ENCODE measurements at places on chromosomes 4 and X.

- DNase-seq = no peak
These were observed 609 bp downstream of the REPS2 start for GRCh38 chrX:16946971-16947562.

DNA sequence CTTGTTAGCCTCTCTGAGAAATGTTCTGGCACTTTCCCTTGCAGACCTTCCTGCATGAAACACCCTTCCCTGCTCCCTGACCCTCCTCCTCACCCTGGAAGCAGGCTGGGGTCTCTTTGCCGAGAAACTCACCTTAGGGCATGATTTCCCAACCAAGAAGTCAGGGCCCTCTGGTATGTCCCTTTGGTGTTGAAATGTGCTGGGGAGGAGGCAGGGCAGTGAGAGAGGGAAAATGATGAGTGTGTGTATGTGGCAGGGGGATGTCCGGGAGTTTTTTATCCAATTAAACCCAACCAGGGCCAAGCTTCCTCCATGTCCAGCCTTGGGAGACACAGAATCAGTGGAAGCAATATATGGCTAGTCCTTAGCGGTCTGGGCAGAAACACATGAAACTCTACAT is 5.1 kb downstream of the ELF4 start:
- DNase-seq = no peak

DNA sequence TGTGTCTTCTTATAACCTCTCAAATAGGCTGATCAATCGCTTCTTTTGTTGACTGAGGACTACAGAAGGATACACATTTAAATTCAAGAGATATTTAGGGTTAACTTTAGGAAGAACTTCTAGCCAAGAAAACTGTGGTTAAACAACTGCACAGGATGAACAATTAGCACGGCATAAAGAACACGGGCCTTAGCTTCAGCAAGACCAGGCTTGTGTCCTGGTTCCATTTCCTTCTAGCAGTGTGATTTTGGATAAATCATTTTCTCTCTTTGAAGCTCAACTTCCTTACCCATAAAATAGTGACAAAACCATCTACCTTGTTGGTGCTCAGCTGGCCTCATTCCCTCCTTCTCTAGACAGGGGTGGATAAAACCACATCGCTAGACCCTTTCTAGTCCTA is 117.6 kb downstream of the TSPAN5 start:
- no peak for DNase-seq

DNA sequence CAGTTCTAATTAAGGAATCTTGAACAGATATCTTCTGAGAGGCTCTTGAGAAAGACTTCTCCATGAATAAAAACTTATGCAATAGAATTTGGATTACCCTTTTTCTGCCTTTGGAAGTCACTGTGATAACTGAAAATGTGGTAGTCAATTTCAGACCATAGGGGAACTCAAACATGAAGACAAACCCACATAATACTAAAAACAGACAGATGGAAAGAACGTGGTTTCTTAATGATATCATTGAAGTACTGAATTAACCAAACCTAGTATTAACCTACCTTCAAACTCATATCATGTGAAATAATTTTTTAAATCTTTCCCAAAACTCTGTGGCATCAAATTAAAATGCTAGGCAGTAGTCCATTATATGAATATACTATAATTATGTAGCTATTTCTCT is 153.5 kb downstream of the CAMK2D start:
- DNase-seq = no peak

DNA sequence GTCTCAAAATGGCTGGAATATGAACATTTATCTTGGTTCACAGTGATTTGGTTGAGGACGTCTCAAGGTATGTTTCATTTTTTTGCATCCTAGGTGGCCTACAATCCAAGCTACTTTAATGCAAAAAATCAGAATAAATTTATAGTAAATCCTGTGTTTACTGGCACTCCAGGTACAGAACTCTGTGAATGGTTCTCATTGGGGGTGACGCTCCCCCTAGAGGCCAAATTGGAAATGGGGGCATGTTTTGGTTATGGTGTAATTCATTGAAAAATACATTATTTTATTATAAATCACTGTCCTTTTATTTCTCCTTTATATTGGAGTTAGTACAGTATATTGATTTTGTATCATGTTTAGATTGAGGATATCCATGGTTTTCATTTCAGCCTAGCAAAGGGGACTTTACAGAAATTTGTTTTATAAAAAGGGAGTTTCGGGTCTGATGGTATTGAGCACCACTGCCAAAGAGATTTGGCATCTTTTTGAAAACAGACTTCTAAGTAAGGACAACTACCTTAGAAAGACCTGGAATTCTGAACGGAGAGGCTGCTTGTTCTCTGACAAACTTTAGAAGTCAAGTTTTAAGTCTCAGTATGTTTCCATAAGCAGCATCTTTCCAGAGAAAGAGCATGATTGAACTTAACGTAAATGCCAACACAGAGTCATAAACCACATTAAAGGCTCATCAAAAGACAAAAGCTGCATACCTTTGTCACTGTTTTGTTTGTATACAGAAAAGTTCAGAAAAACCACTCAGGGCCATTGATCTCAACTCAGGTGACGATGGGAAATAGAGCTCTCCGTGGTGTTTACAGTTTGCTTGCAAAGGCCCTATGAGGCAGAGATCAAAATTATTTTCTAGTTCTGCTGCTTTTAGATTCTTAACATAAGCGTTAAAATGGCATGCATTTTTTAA is 19.4 kb downstream of the MTM1 start:
- DNase-seq = peak; percentile 36

DNA sequence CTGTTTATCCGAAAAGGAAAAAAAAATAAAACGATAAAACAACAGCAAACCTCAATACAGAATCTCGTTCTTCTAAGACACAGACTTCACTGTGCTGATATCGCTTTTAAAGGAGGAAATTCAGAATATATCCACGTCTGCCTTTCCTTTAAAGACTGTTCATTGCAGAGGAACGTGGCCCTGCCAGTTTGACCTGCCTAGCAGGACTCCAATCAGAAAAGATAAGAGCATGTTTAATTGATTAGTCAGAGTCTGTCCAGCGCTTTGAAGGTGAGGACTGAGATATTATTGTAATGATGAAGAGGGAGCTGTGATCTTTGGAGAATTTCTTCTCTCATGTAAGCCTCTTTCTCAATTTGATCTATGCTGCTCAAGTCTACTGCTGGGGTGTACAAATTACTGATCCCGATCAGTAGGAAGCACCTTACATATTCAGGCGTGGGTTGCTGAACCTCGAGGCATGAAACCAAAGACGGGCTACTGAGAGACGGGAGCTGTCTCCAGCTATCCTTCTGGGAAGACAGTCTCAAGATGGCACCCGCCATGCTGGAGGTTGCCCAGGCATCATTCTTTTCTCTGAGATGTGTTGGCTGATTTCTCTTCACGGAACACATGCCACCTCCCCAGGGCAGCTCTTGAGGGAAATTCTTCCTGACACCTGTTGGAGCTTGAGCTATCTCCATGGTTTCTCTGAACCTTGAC is 146.1 kb downstream of the SHOX start:
- no peak for DNase-seq

- DNase-seq = no peak
These were observed 142.6 kb downstream of the EGF start for GRCh38 chr4:110055158-110055768.

DNA sequence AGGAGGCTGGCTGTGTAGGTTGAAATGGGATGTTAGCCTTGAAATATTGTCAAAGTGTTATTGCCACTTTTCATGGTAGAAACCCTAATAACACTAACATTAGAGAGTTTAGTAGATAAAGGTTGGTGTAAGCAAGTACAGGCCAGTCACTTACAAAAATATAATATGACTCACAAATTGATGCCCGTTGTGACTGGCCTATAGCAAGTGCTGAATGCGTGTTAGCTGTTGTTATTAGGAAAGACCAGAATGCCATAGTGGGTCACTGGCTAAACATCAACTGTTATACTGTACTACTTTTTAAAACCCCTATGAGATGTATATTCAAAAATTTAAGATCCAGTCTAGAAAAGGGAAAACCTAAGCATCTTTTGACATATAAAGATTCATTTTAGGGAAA is 20.4 kb upstream of the GDPD2 start:
- no peak for DNase-seq

GRCh38 chr4:177434667-177435066 is 7.6 kb downstream of the AGA start:
- no peak for DNase-seq

- no peak for DNase-seq
These were observed 26.9 kb downstream of the SLC2A9 start for GRCh38 chr4:9994246-9994847.

DNA sequence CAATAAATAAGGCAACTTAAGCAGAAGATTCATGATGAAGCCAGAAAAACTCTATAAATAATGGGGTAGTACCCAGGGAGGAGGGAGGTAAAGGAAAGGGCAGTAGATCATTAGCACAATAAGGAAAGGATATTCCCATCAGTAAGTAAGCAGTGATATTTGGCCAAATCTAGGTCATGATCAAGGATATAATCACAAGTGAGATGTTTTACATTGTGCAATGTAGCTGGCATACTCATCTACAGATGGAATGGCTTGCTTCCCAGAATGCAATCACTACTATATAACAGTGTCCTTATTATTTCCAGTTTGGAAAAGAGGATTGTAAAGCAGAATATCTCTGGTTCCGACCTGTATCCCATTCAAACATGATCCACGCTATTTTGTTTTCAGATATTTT is 483.4 kb downstream of the RPA4 start:
- no peak for DNase-seq

GRCh38 chr4:58061967-58062366 is 951.8 kb upstream of the IGFBP7 start:
- no peak for DNase-seq

- DNase-seq = no peak
These were observed 7.3 kb upstream of the MSL3 start for GRCh38 chrX:11750694-11751093.

DNA sequence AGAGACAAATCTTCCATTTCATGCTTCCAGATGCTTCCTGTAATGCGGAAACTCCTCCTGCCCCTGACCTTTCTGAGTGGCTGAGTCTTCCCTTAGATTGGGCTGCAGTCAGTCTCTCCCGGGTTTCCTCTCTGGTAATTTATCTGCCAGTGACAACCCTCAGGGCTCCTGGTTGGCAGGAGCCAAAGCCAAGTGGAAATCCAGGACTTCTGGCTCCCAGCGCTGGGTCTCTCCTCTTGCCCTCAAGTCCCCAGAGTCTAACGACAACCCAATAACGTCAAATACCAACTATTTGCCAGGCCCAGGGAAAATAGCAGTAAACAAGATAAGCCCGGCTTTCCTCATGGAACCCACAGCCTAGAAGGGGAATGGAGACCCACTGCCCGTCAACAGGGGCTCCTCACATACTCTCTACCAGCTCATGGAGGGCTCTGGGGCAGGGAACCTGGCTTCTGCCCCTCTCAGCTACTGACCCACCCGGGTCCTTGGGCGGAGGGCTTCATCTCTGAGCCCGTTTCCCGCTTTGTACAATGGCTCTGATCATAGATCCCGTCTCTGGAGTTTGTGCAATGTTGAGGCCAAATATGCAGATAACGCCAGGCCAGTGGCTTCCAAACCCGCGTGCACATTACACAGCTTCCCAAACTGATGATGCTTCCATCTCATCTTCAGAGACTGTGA is 1.1 kb upstream of the TBC1D14 start:
- DNase-seq = no peak

- DNase-seq = no peak
These were observed 247.4 kb downstream of the FBXO8 start for GRCh38 chr4:174036111-174036510.

DNA sequence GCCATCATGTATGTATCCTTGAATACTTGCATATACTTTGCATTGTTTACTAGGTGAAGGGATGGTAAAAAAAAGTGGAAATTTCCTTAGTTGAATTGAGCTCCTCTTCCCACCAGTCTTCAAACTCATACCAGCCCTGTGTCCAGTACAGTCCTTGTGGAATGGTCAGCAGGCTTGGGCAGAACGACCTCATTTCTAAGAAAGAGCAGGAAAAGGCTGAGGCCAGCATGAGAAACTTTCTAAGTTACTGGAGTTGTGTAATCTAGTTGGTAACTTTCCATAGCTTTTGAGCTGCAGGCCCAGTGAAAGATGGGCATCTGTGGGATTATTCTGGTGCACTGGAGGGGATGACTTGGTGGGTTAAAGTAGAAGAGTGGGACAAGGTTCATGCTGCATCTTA is 87.6 kb downstream of the DCUN1D4 start:
- no peak for DNase-seq

GRCh38 chr4:101242441-101242840 is 104.9 kb downstream of the PPP3CA start:
- DNase-seq = no peak

DNA sequence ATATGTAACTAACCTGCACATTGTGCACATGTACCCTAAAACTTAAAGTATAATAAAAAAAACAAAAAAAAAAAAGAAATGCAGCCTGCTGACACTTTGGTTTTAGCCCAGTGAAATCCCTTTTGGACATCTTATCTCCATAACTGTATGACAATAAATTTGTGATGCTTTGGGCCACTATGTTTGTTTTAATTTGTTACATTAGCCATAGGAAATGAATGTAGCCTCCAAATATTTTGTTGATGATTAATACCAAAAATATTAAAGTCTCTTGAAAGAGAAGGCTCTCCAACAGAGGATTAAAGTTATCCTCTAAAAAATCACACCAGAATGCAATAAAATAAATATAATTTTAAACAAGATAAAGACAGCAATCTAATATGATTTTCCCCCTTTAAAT is 852.7 kb upstream of the SLIT2 start:
- no peak for DNase-seq

- DNase-seq = peak; percentile 60
These were observed 80.7 kb downstream of the GPRIN3 start for GRCh38 chr4:89226665-89227574.

Measured in effector CD4-positive, alpha-beta T cell (primary cell).